ENCODE measurements at places on chromosomes 13 and 19. TPM values are rescaled to one million over a fixed set of nuclear protein-coding genes. Genes with fewer than 3 reads are reported as not detected.
A peak's percentile ranks its signal among the peaks of the same experiment; 100 is the strongest.

DNA sequence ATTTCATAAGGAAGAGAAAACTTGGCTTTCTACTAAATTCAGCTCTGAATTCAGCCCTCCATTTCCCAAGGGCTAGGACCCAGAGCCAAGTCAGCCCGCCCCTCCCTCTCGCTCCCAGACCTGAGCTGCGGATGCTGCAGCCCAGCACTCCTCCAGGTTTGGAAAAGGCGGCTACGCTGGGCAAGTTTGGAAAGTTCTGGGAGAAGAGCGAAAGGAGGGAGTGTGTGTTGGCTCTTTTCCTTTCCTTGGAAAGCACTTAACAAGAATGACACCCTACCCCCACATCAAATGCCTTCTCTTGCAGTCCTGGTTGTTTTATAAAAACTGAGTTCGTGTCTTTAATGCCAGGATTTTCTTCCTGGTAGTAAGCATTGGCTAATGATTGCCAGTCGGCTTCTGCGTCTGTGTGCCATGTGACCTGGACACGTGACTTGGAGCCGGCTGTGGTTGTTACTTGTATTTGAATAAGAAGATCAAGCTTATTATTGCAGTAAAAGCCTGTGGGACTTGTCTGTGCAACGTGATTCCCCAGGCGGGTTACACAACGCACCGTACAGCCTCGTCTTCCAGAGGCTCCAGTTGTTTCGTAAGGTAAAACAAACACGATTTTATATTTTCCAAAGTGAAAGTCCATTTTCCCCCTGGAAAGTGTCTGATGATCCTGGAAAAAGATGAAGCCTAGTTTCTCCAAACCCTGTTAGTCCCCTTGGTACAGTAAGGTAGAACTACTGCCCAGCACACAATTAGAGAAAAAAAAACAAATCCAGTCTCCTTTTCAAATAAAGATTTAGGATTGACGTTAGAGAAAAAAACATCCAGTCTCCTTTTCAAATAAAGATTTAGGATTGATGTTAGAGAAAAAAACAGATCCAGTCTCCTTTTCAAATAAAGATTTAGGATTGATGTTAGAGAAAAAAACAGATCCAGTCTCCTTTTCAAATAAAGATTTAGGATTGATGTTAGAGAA is 26.8 kb upstream of the UBE2L5 start:
- H3K27ac ChIP-seq: peak overlapping the region; percentile 82
- peak; percentile 93 for DNase-seq
- H3K27me3 ChIP-seq: no peaks in the 10 kb centered on the region

The FFAR1 gene
- total RNA-seq: 2.8 TPM

The GNA15 gene
- 0.19 TPM for total RNA-seq

DNA sequence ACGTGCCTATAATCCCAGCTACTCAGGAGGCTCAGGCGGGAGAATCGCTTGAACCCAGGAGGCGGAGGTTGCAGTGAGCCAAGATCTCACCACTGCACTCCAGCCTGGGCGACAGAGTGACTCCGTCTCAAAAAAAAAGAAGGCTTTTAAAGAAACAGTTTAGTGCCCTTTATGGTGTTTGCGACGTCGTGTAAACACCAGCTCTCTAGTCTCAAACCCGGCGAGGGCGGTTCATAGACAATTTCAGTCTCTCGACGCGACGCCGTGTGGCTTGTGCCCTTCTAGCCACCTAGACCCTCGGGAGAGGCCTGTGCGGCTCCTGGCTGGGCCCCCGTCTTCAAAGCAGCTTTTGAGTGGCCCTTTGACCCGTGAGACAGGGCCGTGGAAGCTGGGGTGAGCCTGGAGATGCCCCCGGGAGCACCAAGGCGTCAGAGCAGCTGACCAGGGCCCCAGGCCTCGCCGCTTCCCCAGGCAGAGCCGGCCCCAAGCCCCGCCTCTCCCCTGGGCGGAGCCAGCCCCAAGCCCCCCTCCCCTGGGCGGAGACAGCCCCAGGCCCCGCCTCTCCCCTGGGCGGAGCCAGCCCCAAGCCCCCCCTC is 5.0 kb upstream of the MADCAM1 start:
- no peak overlapping the region for H3K27ac ChIP-seq
- H3K27me3 ChIP-seq: no peaks in the 10 kb centered on the region
- H3K4me1 ChIP-seq: no peaks in the 10 kb centered on the region
- no peak for DNase-seq

GRCh38 chr13:23778879-23779278 is 110.3 kb downstream of the MIPEP start:
- H3K4me1 ChIP-seq: no peaks in the 10 kb centered on the region
- H3K4me3 ChIP-seq: no peak overlapping the region
- H3K36me3 ChIP-seq: no peaks in the 10 kb centered on the region

- H3K4me3 ChIP-seq: no peak overlapping the region
- peaks cover 78% of the 10 kb centered on the region for H3K4me1 ChIP-seq
- H3K27me3 ChIP-seq: no peaks in the 10 kb centered on the region
- H3K27ac ChIP-seq: peak overlapping the region; percentile 68
These were observed 19.4 kb downstream of the ACTN4 start for GRCh38 chr19:38666663-38667511.

DNA sequence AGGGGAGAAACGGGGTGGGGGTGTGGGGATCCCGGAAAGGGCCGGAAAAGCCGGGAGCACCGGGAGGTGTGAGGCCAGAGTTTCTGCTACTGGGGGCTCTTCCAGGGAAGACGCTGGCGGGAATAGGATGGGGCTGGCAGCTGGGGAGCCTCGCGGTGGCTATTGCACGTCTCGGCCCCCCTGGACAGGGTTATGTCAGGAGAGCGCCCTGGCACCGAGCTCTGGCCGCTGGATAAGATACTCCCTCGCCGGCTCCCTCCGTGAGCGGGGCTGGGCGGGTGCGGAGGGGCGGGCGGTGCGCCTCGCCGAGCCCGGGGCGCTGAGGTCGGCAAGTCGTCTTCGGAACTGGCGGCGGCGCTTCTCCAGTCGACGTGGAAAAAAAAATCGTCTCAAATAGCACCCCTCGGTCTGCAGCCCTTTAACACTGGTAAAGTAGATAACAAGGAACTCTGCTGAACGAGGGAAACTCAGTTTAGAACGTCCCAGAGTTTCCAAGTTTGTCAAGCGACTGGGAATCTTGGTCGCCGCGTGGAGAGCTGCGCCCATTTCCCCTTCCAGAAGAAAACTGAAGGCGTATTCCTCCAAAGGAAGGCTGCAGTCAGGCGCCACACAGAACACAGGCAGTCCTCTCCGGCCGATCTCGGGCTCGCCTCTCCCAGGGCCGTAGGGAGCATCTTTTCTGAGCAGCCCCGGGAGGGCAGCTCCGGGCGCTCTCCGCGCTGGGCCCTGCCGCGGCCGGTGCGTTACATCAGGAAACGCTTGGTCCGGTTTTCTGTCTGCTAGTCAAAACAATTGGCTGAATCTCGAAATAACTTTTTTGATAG is 115.1 kb downstream of the KCNRG start:
- H3K4me3 ChIP-seq: peak overlapping the region; percentile 42
- H3K36me3 ChIP-seq: no peaks in the 10 kb centered on the region
- H3K4me1 ChIP-seq: peaks cover 6% of the 10 kb centered on the region

DNA sequence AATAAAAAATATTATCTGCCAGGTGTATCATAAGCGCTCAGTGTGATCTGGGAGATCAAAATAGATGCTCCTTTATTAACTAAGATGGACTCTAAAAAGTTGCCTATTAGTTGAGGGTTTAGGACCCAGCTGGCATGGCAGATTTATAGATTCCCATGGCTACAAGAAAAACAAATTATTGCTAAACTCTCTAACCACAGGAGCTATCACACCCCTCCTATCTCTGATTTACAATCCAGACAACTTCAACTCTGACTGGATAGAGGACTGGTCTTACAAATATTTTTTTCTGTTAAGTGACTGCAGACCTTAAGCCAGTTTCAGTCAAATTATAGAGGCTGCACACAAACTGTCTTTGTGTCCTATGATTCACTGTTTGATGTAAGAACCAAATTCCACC is 45.4 kb upstream of the MYCBP2 start:
- H3K27ac ChIP-seq: no peak overlapping the region
- no peak overlapping the region for H3K4me3 ChIP-seq
- no peaks in the 10 kb centered on the region for H3K27me3 ChIP-seq
- H3K4me1 ChIP-seq: no peaks in the 10 kb centered on the region
- no peaks in the 10 kb centered on the region for H3K36me3 ChIP-seq

The FUT3 gene
- 6.1 TPM for total RNA-seq

GRCh38 chr19:1699998-1700732 is 47.8 kb upstream of the TCF3 start:
- no peak overlapping the region for H3K4me3 ChIP-seq
- no peaks in the 10 kb centered on the region for H3K4me1 ChIP-seq
- no peaks in the 10 kb centered on the region for H3K36me3 ChIP-seq
- no peaks in the 10 kb centered on the region for H3K27me3 ChIP-seq

DNA sequence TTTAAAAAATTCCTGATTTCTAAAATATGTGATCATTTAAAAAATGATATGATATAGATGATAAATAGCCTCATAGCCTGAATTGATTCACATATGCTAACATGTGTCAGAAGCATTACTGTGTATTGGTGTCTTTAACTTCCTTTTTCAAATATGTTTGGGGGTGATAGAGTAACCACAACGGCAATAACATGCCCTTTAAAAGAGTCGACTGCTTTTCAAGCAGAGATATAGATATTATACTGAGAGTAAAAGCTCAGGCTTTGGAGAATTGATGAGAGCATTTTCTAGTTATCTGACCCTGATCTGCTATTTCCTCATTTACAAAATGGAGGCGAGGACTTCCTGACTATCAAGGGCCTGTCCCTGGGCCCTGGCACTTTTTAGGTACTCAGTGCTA is 260.5 kb downstream of the DCT start:
- no peak for DNase-seq
- no peaks in the 10 kb centered on the region for H3K36me3 ChIP-seq
- H3K27me3 ChIP-seq: no peaks in the 10 kb centered on the region
- no peak overlapping the region for H3K4me3 ChIP-seq

The OVOL3 gene
- total RNA-seq: not detected

The ZNF552 gene
- total RNA-seq: 3.4 TPM

The MYPOP gene
- total RNA-seq: 4.6 TPM

GRCh38 chr13:49806126-49806536 is 13.6 kb upstream of the KPNA3 start:
- H3K4me1 ChIP-seq: no peaks in the 10 kb centered on the region
- H3K27me3 ChIP-seq: no peaks in the 10 kb centered on the region
- H3K27ac ChIP-seq: no peak overlapping the region
- H3K36me3 ChIP-seq: no peaks in the 10 kb centered on the region
- DNase-seq: no peak

The WDR62 gene
- 0.19 TPM for total RNA-seq

- no peak overlapping the region for H3K4me3 ChIP-seq
- no peak overlapping the region for H3K27ac ChIP-seq
- H3K27me3 ChIP-seq: no peaks in the 10 kb centered on the region
- H3K4me1 ChIP-seq: peaks cover 9% of the 10 kb centered on the region
- H3K36me3 ChIP-seq: peaks cover 11% of the 10 kb centered on the region
These were observed 30.2 kb downstream of the COG6 start for GRCh38 chr13:39685652-39686051.

GRCh38 chr13:109521719-109522118 is 264.7 kb downstream of the IRS2 start:
- H3K27me3 ChIP-seq: no peaks in the 10 kb centered on the region
- H3K27ac ChIP-seq: no peak overlapping the region
- H3K4me1 ChIP-seq: no peaks in the 10 kb centered on the region
- H3K4me3 ChIP-seq: no peak overlapping the region
- no peak for DNase-seq
- H3K36me3 ChIP-seq: no peaks in the 10 kb centered on the region

DNA sequence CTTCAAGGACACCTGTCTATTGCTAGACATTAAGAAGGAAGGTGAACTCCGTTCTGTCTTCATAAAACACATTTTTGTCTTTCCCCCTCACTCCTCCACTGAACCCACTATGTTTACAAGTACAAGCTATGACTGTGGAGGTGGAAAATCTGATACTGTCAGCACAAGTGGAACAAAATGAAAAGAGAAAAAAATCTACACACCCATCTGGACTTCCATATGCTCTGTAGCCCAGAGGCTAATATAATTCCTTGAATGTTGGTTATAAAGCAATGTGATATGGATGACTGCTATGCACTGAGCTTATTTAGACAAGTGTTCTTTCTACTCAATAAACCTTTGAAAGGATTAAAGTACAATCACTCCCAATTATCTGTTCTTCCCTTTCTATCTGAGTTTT is 713.5 kb downstream of the DIAPH3 start:
- H3K36me3 ChIP-seq: no peaks in the 10 kb centered on the region
- H3K27ac ChIP-seq: no peak overlapping the region
- H3K4me1 ChIP-seq: no peaks in the 10 kb centered on the region
- no peaks in the 10 kb centered on the region for H3K27me3 ChIP-seq

- H3K27me3 ChIP-seq: no peaks in the 10 kb centered on the region
- DNase-seq: peak; percentile 82
- peak within 1 kb of the TSS; percentile 68 for H3K27ac ChIP-seq
- H3K36me3 ChIP-seq: no peaks in the 10 kb centered on the region
- no peaks in the 10 kb centered on the region for H3K4me1 ChIP-seq
- H3K4me3 ChIP-seq: peak within 1 kb of the TSS; percentile 77
These were observed at the start of gene TEAD2 for GRCh38 chr19:49362048-49362928. TSS of gene TEAD2 (minus strand) at chr19:49362416. CDS start at chr19:49360075, 2,341 bp downstream.

Data from pancreas (tissue), 10 donors.